ENCODE measurements at places on chromosomes 3 and 15.
A peak's percentile ranks its signal among the peaks of the same experiment; 100 is the strongest.

DNA sequence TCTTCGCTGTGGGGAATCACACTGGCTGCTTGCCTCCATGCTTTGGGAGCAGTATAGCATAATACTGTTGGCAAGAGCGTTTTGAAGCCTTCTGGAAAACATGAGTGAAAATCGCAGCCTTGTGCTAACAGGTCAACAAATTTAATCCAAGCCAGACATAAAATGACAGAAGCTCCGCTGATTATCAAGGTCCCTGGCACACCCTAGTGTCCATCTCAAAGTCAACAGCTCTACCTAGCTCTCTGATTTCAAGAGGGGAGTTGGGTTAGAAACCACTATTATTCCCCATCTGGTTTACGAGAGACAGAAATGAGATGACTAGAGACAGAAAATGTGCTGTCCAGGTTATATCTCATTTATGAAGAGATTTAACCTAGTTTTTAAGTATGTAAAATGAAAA lies 73.6 kb upstream of the MDFIC2 start:
- no peak for DNase-seq

- DNase-seq, result peak; percentile 50
Observed at GRCh38 chr3:30353711-30354467, 252.5 kb upstream of the TGFBR2 start.

DNA sequence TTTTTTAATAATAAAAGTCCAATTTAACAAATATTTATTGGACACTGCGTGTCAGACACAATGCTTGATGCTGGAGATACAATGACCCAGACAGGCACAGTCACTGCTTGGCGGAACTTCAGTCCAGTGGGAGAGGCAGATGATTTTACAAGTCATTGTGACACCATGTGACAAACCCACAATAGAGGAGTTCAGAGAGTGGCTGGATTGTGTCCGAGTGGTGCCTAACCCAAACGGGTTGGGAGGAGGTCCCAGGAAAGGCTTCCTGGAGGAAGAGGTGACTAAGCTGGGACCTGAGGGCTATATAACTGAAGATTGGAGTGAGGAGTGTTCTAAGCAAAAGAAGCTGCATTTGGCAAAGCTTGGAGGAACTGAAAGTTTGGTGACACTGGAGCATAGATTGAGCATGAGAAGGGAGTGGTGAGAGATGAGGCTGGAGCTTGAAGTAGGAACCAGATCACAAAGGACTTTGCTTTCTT lies 41.4 kb downstream of the CRTC3 start:
- no peak for DNase-seq

DNA sequence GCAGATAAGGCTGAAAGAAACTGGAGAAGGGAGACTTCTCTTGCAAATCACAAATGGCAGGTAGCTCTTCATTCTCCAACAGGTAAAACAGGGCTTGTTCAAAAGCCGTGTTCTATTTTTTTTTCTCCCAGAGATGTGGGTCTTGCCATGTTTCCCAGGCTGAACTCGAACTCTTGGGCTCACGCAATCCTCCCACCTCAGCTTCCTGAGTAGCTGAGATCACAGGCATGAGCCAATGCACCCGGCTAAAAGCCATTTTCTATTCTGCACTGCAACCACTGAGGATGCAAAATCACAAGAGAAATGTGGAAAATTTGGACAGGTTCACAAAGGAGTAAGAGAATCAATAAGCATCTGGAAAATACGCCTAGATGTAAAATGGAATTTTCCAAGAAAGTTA lies 19.5 kb downstream of the EIF4E3 start:
- DNase-seq, result no peak

GRCh38 chr15:29123171-29123570 lies 146.5 kb downstream of the NSMCE3 start:
- no peak for DNase-seq

DNA sequence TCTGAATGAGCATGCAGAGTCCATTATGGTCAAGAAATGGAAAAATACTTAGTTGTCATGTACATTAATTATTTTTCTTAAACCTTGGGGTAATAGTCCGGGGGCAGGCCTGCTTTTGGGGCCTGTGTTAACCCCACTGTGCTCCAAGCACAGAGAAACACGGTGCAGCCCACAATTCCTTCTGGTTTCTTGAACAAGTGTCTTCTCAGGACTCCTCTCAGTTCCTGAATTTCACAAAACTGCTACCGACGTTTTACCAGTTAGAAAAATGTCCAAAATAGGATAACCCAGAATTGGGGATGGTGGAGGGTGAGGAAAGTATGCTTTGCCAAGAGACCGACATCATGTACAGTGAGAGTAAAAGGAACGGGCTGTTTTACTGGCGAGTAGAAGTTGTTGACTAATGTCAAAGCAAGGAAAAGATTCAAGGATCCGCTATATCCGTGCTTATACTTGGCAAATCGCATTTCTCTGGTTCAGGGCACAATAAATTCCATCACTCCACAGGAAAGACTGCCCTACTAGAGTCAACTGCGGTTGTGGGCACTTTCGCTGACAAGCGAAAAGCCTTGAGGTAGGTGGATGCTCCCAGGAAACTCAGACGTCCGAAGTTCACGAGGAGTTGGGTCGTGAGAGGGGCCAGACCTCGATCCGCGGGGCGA lies 495 bp upstream of the NXPE3 start:
- DNase-seq, result no peak

DNA sequence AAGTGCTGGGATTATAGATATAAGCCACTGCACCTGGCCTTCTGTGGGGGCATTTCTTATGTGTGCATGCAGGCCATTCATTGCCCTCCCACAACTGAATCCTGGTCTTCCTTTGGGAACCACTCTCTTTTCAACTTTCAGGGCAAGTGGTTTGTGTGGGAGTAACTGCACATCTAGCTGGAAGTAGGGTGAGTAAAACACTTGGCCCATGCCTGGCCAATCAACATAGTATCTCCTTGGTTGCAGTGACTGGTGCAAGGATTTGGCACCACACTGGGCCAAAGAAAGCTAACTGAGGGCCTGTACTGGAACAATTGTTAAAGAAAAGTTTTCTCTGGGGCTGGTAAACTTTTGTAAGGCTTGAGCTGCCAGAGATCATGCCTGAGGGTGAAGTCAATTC lies 189.2 kb upstream of the FEZF2 start:
- DNase-seq, result no peak

- DNase-seq, result no peak
Observed at GRCh38 chr15:23758891-23759290, 71.8 kb upstream of the NDN start.

DNA sequence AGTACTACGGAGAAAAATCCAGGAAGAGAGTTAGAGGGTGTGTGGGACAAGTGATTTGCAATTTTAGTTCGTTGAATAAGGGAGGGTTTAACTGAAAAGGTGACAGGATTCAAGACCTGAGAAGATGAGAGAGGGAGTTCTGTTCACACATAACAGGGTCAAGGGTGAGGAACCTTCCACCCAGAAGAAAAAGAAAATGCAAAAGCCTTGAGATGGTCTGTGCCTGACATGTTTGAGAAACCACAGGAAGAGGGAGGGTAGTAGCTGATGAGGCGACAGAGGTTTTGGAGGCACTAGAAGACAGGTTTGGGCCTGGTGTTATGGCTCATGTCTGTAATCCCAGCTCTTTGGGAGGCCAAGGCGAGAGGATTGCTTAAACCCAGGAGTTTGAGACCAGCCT lies 591 bp upstream of the SLC25A20 start:
- DNase-seq, result no peak

DNA sequence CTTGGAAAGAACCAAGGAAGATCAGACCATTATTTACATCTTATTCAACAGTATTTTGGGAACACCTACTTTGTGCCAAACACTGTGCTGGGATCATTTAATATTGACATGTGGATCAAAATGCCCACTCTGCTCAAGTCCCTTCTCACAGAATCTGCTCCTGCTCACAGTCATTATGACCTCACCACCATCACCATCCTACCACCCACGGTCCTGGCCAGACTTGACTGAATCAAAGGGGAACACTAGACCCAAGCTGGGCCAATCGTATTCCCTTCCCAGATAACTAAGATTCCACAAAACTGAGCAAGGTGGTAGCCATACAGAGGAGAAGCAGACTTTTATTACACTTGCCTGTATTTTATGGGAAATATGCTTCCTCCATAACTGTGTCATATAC lies 3.4 kb upstream of the CEP152 start:
- DNase-seq, result no peak

Data from CD8-positive, alpha-beta T cell (primary cell).